ENCODE measurements at places on chromosomes 7 and 10.
A peak's percentile ranks its signal among the peaks of the same experiment; 100 is the strongest.

DNA sequence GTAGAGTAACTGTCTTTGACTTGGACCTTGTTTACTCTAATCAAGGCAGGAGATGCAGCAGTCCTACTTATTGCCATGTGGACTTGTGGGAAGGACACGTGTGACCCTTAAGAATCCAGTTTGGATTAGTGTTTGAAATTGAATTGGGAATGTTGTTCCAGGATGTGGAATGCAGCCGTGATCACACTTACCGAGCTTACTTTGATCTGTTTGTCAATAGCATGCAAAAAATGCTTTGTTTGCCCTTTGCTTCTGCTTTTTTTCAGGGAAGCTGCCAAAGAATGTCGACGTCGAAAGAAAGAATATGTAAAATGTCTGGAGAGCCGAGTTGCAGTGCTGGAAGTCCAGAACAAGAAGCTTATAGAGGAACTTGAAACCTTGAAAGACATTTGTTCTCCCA, 84.7 kb downstream of the CREM start:
- peak; percentile 61 for DNase-seq

DNA sequence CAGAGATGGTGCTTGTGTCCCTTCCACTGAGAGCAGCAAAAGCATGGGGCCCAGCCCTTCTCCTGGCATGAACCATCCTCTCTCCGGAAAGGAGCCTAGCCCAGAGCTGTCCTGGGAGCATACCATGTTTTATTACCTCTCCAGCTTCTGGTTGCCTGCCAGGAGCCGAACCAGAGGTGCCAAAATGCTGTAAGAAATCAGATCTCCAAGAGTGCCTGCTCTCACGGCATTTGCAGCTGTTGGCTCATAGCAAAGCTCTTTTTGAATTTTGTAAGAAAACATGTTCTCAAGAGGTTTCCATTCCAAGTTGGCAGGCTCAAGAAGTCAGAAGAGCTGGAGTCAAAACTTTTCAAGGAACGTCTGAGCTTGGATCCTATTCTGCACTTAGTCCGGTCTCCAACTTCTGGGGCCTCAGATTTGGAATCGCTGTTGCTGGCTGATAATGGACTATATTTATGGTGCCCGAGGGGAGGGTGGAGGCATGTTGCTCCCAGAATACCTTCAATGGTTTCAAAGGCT, 211.7 kb upstream of the MKI67 start:
- peak; percentile 1 for DNase-seq

DNA sequence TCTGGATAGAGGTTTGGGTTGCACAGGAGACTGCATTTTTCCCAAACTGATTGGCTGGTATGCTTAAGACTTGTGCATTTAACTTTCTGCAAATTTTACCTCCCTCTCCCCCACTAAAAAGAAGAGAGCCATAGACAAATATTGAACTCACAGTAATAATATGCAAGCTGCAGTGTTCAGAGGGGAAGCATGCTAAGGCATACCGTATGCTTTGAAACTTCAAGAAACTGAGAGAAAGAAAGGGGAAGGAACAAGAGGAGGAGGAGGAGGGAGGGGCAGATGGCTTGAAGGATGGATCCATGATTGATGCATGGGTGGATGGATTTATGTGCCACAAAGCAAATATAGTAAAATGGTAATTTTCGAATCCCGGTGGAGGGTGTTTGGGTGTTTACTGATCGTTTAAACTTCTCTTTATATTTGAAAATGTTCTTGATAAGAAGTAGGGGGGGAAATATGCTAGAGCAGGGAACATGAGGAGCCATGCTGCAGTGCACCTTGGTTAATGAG, 7.8 kb upstream of the KLF6 start:
- no peak for DNase-seq

DNA sequence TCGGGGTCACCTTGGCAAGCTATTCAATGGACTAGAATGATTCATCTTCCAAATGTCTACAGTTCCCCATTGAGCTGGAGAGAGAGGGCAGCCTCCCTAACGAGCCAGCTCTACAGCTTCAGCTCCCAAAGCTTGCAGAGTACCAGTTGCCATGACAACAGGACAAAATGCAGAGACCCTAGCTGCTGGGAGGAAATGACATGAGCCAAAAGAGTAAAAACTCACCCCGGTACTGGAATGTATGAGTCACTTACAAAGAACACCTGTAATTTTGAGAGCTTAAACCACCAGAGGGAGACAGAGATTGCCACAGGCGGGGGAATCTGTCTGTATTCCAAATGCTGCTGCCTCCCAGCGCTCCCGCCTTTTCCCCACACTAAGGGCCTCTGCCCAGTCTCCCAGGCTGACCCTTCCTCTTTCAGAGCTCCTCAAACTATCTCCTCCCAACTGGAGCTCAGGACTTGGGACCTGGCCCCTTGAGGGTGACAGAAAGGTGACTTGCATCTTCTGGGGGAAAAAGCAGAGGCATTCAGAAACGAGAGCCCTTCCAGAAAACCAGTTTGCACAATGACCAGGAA, 95.5 kb downstream of the CUL2 start:
- peak; percentile 45 for DNase-seq

DNA sequence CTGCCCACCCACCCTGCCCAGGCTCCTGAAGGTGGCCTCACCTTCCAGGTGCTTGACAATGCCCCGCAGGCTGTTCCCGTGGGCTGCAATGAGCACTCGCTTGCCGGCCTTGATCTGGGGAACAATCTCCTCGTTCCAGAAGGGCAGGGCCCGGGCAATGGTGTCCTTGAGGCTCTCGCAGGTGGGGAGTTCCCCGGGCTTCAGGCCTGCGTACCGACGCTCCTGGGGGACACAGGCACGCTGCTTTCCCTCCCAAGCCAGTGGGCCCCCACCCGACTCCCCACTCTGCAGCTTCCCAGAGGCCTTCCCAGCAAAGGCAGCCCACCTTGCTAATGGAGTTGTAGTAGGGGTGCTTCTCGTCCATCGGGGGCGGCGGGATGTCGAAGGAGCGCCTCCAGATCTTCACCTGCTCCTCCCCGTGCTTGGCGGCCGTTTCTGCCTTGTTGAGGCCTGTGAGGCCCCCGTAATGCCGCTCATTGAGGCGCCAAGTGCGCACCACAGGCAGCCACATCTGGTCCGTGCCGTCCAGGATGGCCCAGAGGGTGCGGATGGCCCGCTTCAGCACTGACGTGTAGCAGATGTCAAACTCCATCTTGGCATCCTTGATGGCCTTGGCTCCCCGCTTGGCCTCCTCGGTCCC, 456 bp downstream of the PGAM2 start:
- no peak for DNase-seq

GRCh38 chr10:118610577-118610976, 15.1 kb upstream of the PRLHR start:
- DNase-seq, result no peak

GRCh38 chr10:5488272-5489161, 10.9 kb downstream of the CALML5 start:
- no peak for DNase-seq

DNA sequence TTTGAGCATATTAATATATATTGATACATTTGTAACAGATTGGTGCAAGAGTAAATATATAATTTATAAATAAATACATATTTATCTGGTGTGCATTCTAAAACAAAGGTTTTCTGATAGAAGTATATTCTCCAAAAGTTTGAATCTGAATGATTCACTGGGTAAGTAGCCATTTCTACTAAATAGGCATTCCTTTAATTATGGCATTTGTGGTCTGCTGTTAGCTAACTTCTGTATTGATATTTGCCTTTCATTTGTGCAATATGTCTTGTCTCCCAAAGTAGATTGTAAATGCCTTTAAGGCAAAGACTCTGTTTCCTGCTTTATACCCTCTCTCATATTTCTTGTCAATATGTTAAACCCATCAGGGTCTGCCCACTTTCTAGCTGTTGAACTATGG, 11.1 kb upstream of the ARID5B start:
- no peak for DNase-seq

GRCh38 chr10:6071181-6072175, 9.3 kb upstream of the IL2RA start:
- DNase-seq, result no peak

GRCh38 chr10:13241613-13242012, 7.4 kb upstream of the UCMA start:
- DNase-seq, result no peak

- DNase-seq, result no peak
Measured at GRCh38 chr7:80482950-80483349, 28.9 kb downstream of the GNAT3 start.

Data from pons (tissue), 1 donor.